ENCODE measurements at places on chromosomes 11 and 22.
A peak's percentile ranks its signal among the peaks of the same experiment; 100 is the strongest.

GRCh38 chr22:31238057-31238456 lies 26.0 kb downstream of the LIMK2 start:
- no peak for DNase-seq

DNA sequence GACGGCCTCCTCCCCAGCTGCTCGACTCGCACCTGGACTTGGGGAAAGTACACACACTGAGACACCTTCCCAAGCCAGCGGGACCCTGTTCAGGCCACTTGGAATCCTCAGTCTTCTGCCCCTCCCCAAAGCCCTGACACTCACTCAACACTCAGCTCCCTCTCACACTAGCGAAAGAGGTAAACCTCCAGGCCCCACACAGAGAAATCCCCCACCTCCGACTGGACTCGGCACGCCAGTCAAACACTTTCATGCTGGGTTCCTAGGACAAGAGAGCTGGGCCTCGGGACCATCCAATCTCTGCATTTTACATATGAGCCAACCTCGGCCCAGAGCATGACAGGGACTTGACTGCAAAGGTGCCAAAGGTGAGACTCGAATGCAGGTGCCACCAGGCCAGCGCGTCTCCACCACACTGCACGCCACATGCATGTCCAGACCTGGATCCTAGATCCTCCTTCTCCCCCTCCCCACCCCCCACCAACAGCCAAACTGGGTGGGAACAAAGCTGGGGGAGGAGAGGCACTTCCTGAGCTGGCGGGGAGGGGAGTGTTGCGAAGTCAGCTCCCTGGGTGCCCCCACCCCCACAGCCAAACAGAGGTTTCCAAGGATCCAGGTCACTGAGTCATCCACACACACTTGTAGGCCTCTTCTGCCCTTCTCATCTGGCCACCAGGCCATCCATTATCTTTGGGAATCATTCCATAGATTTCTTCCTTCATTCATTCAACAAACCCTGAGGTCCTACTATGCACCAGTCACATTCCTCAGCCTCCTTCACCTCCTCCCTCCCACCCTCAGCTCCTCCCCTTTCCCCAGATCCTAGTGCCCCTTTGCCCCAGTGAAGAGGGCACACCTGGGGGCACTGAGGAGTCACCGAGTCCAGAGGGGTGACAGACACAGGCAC lies 10.7 kb upstream of the CD5 start:
- DNase-seq = no peak

GRCh38 chr22:20221421-20222340 lies 46.4 kb downstream of the RTN4R start:
- no peak for DNase-seq

- no peak for DNase-seq
Measured at GRCh38 chr22:25780673-25781072, 38.7 kb downstream of the MYO18B start.

DNA sequence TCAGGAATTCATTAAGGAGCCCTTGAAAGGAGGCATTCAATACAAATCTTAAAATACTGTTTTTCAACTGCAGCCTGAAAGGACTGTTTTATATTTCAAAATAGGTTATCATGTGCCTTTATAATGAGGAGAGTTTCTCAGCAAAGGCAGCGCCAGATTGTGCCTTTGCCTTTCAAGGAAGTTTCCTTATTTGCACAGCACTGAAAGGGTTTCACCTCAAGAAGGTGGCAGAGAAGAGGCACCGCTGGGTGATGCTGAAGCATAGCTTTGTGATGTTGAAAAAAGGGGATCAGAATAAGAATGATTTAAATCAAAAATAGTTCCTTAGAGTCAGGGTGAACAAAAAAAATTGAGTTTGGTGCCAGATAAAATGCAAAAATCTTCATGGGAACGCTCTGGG lies 601.0 kb upstream of the KIRREL3 start:
- peak; percentile 53 for DNase-seq

DNA sequence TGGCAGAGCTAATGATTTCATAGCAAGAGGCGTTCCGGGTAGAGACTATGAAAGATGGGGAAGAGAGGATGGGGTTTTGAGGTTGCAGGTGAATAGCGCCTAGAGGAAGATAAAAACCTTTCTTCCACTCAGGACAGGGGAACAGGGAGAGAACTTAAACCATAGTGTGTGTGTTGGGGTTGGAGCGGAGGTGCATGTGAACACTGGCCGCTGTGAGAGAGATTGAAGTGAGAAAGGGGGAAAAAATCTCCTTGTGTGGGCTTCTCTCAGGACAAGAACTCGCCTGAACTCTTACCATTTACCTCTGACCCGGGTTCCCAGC lies 3.4 kb downstream of the BSX start:
- DNase-seq = no peak

- DNase-seq = peak; percentile 70
Measured at GRCh38 chr11:101743828-101744227, 160.0 kb upstream of the TRPC6 start.

- DNase-seq = no peak
Measured at GRCh38 chr11:16881074-16881709, 133.0 kb downstream of the PLEKHA7 start.

GRCh38 chr11:17219016-17219415 lies 11.2 kb upstream of the PIK3C2A start:
- DNase-seq = no peak

DNA sequence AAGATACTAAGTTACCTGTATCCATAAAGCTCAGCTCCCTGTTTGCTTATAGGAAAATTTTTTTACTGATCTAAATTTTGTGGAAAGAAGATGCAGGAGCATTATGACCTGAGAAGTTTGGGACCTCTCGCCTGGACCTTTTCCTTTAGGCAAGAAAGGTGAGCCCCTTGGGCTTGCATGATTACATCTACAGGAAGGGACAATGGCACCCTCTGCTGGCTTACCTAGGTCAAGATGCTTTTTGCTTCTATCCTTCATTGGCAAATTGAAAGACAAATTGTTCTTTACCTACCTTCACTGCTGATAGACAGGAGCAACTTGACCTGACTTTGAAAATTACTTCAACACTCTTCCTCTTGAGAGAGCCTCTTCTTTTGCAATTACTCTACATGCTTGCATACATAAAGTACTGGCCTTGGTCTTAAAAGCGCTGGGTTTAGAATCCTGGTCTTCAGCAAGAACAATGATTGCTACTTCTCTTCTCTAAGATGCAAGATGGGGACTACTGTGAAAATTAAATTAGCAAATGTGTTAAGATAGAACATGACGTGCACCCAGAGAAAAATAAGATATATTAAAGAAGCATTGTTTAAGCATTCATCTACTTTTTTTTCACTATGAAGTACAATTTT lies 147.2 kb downstream of the TRPC6 start:
- no peak for DNase-seq

GRCh38 chr11:92296138-92296515 lies 71.5 kb downstream of the FAT3 start:
- DNase-seq = no peak

DNA sequence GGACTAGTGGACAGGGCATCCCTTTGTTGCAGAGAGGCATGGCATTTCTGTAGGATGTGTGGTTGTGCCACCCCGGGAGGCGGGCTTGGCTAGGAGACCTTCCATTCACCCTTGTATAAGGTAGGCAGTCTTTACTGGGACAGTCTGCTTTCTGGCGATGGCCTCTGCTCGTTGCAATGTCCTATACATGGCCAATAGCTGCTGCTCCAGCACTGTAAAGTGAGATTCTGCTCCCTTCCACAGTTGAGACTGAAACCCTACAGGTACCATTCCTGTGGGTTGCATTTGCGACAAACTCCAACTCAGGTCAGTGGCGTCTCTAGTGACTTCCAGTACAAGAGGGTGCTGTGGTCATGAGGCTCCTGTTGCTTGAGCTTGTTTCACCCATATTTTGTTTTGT lies 20.4 kb upstream of the APOL3 start:
- DNase-seq = no peak

DNA sequence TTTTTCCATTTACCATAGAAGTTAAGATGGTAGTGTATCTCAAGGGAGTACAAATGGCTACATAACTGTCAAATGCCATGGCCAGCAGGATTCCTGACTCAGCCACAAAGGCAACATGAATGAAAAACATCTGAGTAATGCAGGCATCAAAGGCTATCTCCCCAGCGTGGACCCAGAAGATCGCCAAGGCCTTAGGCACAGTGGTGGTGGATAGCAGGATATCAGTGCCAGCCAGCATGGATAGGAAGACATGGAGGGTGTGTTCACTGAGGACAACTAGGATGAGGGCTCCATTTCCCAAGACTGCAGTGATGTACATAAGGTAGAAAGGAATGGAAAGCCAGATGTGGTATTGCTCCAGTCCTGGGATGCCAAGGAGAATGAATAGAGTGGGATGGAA lies 18.0 kb downstream of the OR52B2 start:
- DNase-seq = no peak

GRCh38 chr11:16356057-16356760 lies at the start of gene SOX6:
Gene SOX6 (minus strand): TSS chr11:16356546. CDS start chr11:16341248, 15,298 bp downstream.
- DNase-seq = peak; percentile 48

DNA sequence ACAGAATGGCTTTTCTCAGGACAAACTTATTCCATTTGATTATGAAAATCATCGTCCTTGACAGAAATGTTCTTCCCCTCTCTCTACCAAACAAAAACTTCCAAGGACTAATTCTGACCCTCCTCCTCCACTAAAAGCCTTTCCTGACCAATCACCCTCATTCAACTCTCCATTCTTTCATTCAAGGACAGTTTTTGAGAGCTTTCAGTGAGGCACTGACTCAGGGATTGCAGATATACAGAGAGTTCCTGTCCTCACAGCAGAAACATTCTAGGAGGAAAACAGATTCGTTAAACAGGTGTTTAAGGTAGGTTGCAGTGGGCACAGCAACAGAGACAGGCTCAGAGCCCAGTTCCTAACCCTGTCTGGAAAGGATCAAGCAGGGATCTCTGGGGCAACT lies 41.5 kb downstream of the OR4D9 start:
- no peak for DNase-seq

- DNase-seq = no peak
Measured at GRCh38 chr11:9977554-9977953, 313.7 kb downstream of the SWAP70 start.

DNA sequence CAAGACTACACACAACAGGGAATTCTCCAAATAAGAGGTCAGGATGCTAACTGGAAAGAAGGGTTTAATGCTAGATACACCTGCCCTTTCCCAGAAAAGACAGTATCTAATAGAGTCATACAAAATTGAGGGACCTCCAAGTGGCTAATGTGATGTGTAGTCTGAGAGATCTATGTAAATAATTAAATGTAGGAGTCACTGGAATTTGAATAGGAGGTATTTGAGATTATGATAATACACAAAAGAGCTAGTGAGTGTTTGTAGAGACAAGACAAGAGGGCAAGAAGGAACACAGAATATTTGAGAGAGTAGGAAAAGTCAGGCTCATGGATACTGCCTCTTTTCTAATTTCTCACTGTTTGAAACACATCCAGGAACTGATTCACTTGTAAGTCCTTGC lies 15.5 kb upstream of the INSC start:
- no peak for DNase-seq

- peak; percentile 68 for DNase-seq
Measured at GRCh38 chr22:30609260-30610185, 2.5 kb downstream of the TCN2 start.

DNA sequence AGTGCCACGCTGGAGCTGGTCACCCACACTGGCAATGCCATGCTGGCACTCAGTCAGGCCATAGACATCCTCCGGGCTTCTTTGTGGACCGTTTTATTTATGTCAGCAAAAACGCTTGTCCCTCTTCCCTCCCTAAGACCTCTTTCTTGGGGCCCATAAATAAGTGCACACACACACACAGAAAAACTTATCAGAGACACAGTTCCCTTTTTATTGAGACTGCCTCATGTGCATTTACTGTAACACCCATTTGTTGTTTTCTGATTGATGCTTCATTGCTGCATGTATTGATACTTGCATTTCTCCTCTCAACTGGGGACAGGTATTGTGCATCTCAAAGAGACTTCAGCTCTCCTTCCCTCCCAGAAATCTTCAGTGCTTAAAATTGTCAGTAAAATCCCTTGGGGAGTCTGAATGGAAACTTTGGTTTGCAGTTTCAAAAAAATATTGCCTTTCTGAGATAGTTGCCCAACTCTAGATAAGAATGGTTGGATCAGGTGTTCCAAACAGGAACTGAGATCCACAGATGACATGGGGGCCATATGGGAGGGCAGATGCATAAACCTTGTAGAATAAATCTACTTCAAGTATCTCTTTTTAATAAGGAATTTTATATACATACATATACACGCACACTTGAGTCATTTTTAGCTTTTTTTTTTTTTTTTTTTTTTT lies 50.9 kb downstream of the PPP2R1B start:
- no peak for DNase-seq

- DNase-seq = no peak
Measured at GRCh38 chr11:3955299-3955665, 99.8 kb downstream of the STIM1 start.

- no peak for DNase-seq
Measured at GRCh38 chr11:79439886-79440570, 802 bp downstream of the TENM4 start.

DNA sequence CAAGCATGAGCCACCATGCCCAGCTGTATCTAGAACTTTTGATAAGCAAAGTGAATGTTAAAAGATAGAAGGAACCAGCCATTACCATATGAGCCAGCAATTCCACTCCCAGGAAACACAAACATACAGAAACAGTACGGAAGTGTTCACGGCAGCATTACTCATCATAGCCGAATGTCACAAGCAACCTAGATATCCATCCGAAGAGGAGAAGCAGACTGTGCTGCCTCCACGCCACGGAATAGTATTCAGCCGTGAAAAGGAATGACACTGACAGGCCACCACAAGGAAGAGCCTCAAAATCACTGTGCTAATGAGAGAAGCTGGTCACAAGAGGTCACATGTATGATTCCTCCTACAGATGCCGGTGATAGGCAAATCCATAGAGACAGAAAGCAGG lies 17.6 kb upstream of the MGAT3 start:
- peak; percentile 36 for DNase-seq

DNA sequence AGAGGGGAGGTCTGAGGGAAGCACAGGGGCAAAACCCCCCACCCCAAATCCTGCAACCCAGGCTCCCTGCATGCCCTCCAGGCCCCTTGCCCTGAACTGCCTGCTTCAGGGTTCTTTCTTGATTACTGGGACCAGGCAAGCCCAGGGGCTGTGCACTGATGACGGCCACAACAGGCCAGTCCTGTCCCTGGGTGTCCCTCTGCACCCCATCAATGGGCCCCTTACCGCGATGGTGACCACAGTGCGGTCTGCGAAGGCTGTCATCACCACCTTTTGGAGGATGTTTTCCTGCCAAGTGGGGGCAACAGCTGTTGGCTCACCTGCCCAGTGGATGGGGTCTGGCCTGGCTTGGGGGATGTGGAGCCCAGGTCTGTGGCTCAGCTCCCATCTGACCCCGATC lies 5.0 kb upstream of the KCNJ11 start:
- DNase-seq = no peak

GRCh38 chr11:57387289-57388030 lies 3.0 kb downstream of the PRG2 start:
- peak; percentile 67 for DNase-seq

Data from COLO829 (cell line).